ENCODE measurements at places on chromosomes 7 and 10. TPM values are rescaled to one million over a fixed set of nuclear protein-coding genes. Genes with fewer than 3 reads are reported as not detected.

Gene SPDYE3
- total RNA-seq: not detected

- peak; percentile 49 for DNase-seq
Observed at GRCh38 chr7:2504128-2504888, 15.3 kb upstream of the LFNG start.

DNA sequence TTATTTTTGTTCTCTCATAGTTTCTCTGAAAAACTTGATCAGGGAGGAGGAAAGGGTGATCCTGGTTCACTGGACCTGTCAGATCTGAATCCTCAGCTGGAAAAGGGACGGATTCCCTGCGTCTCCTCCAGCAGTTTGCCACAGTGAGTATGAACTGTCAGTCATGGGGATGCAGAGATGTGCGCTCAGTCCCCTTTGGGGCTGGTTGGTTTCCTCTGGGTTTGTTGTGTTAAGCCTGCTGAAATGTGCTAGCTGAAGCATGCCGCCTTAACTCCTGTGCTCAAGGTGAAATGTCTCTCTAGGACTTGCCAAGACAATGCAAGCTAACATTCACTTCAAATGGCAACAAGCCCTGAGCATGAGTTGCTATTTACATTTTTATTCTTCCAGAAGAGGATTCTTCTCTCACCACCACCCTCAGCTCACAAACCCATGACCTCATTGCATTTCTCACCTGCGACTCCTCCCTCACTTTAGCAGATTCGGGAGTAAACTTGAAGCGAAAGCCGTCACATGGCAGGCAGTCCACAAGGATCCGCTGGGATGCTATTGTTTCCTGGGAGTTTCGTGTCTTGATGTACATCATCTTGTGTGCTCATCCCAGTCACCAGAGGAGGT, 192.9 kb upstream of the FZD8 start:
- no peak for DNase-seq

- no peak for DNase-seq
Observed at GRCh38 chr7:2435146-2435545, 31.7 kb downstream of the CHST12 start.

DNA sequence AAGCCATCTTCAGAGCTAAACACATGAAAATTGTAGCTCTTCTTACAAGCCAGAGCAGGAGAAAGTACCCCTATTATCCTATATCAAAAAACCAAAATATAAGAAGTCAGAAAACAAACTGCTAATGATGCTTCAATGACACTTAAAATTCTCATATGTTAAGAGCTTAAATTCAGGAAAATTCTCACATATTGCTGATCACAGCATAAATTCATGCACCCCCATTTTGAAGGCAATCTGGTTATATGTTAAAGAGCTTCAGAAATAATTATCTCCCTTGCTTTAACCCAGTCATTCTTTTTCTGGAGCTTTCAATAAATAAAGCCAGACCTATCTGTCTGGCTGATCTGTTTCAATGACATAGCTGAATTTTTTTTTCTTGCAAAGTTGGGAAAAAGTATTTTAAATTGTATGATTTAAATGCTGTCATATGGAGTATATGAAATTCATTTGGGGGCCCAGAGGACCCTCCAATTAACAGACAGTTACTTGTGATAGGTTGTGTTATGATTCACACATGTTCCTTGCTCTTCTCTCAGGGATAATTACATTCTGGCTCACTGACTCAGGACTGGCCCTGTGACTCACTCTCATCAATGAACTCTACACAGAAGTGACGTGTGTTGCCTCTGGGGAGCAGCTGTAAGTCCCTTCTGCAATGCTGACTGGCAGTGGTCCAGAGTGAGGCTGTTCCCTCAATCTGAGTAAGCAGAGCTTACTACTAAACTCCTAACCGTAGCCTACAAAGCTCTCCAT, 85.2 kb downstream of the HGF start:
- DNase-seq: peak; percentile 89

DNA sequence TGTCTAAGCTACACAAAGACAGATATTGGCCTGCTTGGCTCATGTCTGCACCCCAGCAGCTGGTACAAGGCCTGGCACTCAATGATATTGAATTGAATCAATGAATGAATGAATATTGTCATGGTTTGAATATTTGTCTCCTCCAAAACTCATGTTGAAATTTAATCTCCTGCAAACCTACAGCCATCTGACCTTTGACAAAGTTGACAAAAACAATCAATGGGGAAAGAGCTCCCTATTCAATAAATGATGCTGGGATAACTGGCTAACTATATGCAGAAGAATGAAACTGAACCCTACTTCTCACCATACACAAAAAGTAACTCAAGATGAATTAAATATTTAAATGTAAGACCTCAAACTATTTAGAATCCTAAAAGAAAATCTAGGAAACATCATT, 144.7 kb downstream of the CYP26A1 start:
- no peak for DNase-seq
